ENCODE measurements at places on chromosomes 11 and 22.

- no peak for DNase-seq
These were observed at the start of gene SMIM38 for GRCh38 chr11:69155302-69156234. SMIM38 (plus strand) TSS chr11:69155935; CDS start chr11:69157847, 1,912 bp downstream.

GRCh38 chr11:117214404-117215110 is 15.4 kb downstream of the TAGLN start:
- no peak for DNase-seq

GRCh38 chr11:65575568-65576231 is at the start of gene EHBP1L1:
EHBP1L1 (plus strand) TSS chr11:65576053; CDS start chr11:65576303, 250 bp downstream.
- peak; percentile 51 for DNase-seq

- DNase-seq, result no peak
These were observed 55.7 kb downstream of the RAB38 start for GRCh38 chr11:88119561-88119960.

DNA sequence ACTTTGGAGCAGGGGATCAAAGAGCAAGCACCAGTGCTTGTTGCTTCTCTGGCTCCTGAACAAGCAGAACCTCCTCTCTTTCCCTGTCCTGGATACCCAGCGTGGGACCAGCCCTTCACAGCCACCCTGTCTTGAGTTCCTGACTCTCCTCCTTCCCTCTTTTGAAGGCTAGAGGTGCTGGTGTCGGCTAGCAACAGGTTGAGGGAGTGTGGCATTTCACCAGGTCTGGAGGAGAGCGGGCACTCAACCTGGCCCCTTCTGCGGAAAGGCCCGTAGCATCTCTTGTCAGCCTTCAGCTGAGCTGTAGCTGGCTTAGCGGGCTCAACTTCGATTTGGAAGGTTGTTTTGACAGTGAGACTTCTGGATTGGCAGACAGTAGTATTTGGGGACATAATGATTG is 26.6 kb downstream of the RCOR2 start:
- no peak for DNase-seq

DNA sequence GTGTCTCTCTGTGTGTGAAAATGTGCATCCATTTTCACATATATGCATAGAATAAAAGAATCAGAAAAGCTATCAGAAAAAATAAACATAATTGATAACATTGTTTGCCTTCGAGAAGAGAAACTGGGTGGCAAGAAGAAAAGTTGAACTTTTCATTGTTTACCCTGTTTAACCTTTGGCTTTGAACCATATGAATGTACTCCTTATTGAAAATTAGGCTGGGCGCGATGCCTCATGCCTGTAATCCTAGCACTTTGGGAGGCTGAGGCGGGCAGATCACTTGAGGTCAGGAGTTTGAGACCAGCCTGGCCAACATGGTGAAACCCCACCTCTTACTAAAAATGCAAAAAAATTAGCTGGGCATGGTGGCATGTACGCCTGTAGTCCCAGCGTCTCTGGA is 11.9 kb upstream of the OR9Q1 start:
- no peak for DNase-seq

- no peak for DNase-seq
These were observed 594 bp downstream of the NRXN2 start for GRCh38 chr11:64722141-64723065.

DNA sequence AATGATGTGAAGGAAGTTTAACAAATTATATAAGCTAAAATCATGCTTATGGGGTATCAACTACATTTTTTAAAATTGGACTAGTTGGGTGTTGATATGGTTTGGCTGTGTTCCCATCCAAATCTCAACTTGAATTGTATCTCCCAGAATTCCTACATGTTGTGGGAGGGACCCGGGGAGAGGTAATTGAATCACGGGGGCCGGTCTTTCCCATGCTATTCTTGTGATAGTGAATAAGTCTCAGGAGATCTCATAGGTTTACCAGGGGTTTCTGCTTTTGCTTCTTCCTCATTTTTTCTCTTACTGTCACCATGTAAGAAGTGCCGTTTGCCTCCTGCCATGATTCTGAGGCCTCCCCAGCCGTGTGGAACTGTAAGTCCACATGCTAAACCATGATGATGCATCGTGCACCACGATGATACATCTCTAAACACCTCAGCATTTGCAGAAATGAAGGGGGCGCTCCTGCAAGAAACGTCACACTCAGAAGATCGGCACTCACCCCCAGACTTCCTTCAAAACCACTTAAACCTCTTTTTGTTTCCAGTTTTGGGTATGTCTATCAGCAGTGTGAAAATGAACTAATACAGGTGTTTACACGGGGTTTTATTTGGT is 340.0 kb downstream of the SHANK2 start:
- DNase-seq, result peak; percentile 71

- DNase-seq, result no peak
These were observed 44.3 kb downstream of the EXT2 start for GRCh38 chr11:44139565-44140330.

DNA sequence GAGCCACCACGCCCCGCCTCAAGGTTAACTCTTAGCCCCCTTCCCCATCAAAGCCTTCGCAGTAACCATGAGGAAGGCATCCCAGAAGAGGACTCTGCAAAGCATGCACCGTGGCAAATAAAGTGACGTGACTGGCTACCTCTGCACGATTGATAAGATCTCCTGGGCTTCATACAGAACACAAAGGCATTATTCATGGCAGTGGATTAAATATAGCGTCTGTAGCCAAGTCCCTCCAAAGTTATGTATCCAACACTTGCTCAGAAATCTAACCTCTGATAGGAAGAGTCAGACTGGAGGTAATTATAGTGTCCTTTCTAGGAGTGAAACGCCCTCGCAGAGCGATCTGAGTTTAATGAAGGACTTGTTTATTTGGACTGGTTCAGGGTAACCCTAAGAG is 22.4 kb downstream of the CPT1A start:
- no peak for DNase-seq

DNA sequence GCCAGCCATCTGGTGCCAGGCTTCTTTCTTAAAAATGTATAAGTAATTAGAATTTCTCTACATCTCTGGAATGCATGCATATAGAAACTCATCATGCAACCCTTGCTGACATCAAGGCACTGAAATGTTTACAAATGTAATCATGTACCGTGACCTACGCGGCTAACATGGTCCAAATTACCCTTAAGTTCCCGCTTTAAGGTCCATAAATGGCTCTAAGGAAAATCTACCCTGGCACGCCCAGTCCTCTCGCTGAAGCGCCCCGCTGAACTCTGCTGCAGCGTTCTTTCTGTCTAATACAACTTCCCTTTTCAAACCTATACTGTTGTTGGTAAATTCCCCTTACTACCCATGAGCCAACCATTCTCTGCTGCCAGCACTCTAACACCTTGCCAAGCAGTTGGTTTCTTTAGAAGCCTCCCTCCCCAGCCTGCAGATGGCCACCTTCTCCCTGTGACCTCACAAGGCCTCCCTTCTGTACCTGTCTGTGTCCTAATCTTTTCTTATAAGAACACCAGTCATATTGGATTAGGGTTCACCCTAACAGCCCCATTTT is 13.5 kb upstream of the HMOX1 start:
- no peak for DNase-seq

DNA sequence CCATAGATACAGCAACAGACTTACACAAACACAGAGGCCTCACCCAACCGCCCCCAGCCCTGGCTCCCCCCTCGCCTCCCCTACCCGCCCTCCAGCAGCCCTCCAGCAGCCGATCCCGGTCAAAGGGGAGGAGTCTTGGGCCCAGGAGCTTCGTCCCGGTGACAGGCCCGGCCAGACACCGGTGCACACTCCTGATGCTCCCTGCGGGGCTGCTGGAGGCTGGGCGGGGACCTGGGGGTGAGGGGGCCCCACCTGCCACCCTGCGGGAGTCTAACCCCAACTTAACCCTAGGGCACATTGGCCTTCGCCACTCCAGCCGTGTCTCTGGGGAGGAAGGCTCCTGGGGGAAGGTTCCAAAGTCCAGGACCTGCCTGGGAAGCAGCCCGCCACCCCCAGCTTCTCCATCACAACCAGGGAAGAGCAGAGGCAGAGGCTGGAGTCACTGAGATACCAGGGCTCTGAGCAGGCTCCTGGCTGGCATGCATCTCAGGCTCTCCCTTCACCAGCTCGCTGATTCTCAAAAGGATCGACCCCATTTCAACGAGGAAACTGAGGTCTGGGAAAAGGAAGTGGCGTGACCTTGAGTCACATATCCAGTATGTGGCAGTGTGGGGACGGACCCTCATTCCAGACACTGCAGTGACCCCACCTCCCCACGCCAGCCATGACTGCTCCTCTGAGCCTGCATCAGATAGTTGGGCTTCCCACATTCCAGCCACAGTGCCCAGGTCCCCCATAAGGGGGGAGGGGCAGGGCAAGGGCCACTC is 14.4 kb downstream of the BCL9L start:
- peak; percentile 57 for DNase-seq

GRCh38 chr11:123601136-123601535 is 53.3 kb downstream of the SCN3B start:
- peak; percentile 85 for DNase-seq

DNA sequence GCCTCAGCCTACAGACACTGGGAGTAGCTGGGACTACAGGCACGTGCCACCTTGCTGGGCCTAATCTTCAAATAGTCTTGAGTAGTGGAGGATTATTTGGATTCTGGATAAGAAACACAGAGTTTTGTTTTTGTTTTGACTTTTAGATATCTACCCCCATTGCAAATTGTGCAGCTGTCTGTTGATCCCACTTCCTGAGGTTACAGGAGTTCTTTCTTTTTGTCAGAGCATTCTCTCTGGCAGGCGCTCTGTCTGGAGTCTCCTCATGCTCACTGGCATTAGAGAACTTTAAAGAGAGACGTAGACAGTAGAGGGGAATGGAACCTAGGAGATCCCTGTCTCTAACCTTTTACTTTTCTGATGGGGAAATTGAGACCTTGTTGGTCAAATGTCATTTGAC is 7.8 kb upstream of the ADAMTS8 start:
- no peak for DNase-seq

- no peak for DNase-seq
These were observed 105.3 kb downstream of the CTTN start for GRCh38 chr11:70503468-70504221.

- no peak for DNase-seq
These were observed 87.8 kb upstream of the CRYBB3 start for GRCh38 chr22:25111579-25112517.

DNA sequence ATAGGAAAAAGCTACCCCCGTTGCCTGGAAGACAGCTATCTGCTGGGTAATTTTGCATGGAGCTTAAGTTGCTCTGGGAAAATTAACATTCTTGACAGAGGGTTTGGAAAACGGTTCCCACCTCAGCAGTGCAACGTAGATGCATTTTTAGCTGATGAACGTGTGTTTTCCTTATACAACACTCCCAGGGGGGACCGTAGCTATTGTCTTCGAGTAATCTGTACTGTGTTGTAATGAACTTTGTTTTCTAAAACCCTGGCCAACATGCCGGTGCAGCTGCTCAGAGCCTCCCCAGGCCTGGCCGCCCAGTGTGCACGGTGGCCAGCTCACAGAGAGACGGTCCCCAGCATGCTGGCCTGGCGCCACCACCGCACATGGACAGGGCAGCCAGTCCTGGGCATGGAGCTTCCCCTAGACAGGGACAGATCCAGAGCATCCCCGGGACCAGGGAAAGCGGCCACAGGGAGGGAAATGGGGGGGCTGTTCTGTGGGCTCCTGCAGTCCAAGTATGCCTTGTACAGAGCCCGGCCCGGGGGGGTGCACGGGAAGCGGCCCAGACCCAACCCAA is 2.2 kb downstream of the TNNT3 start:
- peak; percentile 37 for DNase-seq

GRCh38 chr11:14232652-14233051 is 126.3 kb downstream of the RRAS2 start:
- DNase-seq, result no peak

DNA sequence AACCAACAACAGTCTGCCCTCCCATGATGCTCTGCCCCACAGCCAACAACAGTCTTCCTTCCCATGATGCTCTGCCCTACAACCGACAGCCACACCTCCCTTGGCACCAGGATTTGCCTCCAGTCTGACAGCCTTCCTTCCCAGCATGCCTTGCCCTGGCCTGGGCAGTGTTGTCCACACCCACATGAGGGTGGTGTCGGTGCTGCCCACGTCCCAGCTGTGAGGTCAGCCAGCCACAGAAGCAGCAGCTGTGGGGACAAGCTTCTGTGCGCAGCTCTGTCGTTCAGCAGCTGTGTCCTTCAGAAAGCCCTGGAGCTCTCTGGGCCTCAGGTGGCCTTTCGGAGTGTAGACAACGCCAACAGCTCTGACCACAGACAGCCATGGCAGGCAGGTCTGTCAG is 1378.9 kb downstream of the BRD1 start:
- DNase-seq, result no peak

GRCh38 chr22:22023581-22024137 is 41.1 kb upstream of the TOP3B start:
- no peak for DNase-seq

DNA sequence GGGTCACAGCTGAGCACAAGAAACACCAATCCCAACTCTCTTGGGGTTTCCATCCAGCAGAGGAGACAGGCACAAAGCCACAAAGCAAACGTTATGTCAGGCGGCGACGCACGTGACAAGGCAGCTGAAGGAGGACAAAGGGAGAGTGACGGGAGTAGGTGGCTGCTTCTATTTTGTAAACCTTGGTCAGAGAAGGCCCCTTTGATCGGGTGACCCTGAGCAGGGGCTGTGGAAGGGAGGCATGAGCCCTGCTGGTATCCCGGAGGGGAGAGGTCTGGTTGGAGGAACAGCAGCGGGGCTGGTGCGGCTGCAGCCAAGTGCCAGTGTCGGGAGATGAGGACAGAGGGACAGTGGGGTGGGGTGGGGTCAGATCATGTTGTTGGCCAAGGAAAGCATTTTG is 17.3 kb upstream of the RFPL3 start:
- DNase-seq, result no peak

GRCh38 chr11:16945671-16946469 is 68.3 kb downstream of the PLEKHA7 start:
- DNase-seq, result peak; percentile 26

DNA sequence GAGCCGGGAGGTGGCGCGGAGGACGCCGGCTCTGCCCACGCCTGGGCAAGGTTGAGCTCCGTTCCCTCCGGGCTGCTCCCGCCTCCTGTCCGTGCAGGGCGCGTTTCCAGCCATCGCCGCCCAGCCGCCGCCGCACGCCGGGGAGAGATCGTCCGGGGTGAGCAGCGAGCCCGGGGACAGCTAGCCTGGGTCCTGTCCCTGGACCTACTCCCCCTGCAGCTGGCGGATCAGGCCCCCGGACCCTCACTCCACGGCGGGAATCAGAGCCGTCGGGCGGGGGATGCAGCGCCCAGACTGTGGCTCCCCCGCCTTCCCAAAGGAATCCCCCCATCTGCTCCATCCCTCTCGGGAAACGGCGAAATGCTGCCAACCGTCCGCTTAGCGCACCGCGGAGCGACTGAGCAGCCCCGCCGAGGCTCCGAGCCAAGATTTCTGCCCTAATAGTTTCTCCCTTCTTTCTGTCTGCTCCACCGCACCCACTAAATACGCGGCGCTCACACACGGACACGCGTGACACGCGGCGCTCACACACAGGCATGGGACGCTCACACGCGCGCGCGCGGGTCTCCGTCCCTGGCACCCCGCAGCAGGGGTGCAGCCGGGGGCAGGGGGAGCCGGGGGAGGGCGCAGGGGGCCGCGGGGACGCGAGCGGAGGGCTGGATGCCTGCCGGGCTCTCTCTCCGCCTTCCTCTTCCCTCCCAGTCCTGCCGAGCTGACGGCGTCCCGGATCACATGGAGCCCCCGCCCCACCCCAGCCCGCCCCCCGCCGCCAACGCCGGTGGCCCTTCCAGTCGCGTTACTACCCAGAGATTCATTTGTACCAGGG is at the start of gene KCNJ5:
Gene KCNJ5 (plus strand): TSS at position 814 of the 826 bp plus-strand sequence. CDS start 19,918 bp downstream, outside the sequence.
- peak; percentile 25 for DNase-seq

Data from fibroblast of skin of abdomen (primary cell).